Tibial nerve (tissue), 4 donors: ENCODE measurements at places on chromosomes 2 and 18.

- no peak for DNase-seq
Measured at GRCh38 chr2:178059681-178060080, 12.9 kb downstream of the PDE11A start.

GRCh38 chr2:65479524-65479923 lies 47.1 kb upstream of the SPRED2 start:
- DNase-seq: no peak

DNA sequence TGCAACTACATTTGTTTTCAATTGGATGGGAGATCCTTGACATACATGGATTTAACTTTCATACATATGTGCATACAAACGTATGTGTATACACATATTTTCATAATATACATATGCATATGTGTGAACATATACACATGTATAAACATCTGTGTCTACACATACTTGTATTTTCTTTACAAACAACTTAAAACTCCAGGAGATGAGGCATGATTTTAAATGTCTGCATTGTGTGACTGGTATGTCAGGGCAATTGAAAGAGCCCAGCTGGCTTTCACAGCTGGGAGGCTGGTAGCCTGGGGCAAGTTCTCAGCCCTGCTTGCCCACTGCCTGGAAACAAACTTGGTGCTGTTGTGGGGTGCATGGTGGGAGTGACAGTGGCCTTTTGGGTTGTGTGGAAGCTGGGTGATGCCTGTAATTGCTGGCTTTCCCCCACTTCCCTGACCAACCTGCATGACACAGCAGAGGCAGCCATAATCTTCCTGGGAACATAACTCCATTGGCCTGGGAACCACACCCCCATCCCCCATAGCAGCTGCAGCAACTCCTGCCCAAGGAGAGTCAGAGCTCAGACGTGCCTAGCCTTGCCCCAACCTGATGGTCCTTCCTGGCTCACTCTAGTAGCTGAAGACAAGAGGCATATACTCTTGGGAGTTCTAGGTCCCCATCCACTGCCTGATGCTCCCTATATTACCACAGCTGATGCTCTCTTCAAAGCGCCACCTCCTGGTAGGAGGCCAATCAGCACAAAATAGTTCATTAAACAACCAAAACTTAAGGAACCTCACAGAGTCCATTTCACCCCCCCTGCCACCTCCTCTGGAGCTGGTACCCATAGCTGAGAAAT lies 158.3 kb downstream of the CERS6 start:
- DNase-seq: no peak

DNA sequence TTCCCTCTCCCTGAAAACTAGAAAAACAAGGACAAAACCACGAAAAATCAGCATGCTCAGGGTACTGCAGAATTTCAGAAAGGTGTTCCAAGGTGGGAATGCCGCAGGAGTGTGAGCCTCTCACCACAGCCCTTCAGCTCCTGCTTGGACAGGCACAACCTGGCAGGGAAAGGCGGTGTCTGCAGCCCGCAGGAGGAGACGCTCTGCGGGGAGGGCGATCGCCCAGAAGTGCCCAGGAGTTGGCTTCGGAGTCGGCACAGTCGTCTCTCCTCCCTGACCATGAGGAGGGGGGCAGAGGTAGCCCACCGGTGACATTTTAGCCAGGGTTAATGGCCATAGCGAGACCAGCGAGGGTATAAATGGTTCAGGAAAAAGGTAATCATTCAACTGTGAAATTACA lies 57.2 kb downstream of the TMEM18 start:
- no peak for DNase-seq

- DNase-seq: no peak
Measured at GRCh38 chr2:79993144-79993543, 311.4 kb downstream of the LRRTM1 start.

DNA sequence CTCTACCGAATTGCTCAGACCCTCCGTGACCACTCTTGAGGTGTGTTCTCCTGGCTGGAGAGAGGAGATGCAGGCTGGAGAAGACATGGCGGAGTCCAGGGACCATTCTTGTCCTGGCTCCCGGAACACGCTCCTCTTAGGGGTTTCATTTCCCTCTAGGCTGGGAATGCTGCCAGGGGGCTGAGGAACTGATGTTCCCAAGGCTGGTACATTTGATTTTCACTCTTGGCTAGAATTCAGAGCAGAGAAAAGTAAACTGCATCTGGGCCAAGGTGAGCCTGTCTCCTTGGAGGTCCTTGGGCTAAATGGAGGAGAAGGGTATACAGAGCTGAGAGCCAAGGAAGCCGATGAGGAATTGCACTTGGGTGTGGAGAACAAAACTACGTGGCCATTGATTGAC lies 28.2 kb upstream of the LBH start:
- DNase-seq: no peak

DNA sequence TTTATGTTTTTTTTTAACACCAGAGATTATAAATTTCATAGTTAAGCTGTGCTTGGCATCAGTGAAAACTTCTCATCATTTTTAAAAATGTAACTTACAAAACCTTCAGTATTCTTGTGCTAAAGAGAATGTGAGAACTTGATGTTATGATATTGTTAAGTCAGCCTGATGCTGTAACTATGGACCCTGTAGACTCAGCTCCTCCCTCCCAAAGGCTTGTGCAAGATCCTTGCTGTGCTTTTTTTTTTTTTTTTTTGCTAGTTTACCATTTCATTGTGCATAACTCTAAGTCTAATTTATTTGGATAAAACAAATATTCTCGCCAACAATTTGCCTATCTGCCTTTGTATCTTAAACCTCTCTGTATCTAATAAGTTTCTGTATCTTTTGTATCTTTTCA lies 12.9 kb upstream of the TFPI start:
- no peak for DNase-seq

DNA sequence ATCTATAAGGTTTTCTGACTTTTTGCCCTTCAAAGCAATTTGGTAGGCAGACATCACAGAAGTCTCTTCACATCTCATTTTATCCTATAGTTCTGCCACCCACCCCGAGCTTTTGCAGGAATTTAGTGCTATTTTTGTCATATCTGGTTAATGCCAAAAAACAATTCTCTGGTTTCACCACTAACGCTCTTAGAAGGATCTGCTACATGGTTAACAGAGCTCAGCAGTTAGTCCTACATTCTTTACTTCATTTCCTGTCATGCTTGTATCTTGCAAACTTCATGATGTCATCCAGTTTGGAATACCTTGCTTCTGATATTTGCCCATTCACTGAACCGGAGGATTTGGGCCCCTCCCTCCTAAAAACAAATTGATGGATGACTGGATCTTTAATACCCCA lies 116.8 kb upstream of the SERPINE2 start:
- no peak for DNase-seq
